ENCODE measurements at places on chromosomes 2 and 18. TPM values are rescaled to one million over a fixed set of nuclear protein-coding genes. Genes with fewer than 3 reads are reported as not detected.

DNA sequence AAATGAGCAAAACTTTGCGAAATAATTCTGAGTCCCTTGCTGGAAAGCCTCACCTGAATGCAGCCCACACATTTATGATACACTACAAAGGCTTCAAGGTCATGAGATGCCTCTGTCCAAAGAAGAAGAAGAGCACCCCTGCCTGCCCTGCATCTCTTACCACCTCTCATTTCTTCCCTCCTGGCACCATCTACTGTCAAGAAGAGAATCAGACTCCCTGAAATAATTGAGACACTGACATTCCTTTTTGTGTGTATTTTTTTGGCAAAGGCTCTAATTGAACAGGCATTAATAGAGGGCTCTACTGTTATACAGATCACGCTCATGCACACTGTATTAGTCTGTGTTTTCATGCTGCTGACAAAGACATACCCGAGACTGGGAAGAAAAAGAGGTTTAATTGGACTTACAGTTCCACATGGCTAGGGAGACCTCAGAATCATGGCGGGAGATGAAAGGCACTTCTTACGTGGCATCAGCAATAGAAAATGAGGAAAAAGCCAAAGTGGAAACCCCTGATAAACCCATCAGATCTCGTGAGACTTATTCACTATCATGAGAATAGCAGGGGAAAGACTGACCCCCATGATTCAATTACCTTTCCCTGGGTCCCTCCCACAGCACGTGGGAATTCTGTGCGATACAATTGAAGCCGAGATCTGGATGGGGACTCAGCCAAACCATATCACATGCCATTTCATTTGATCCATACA is 176.3 kb downstream of the ALPK2 start:
- no peak for DNase-seq

Gene TMEM178A
- total RNA-seq, result 7.1 TPM

- no peak for DNase-seq
These were observed 93.6 kb upstream of the NFATC1 start for GRCh38 chr18:79302120-79302519.

DNA sequence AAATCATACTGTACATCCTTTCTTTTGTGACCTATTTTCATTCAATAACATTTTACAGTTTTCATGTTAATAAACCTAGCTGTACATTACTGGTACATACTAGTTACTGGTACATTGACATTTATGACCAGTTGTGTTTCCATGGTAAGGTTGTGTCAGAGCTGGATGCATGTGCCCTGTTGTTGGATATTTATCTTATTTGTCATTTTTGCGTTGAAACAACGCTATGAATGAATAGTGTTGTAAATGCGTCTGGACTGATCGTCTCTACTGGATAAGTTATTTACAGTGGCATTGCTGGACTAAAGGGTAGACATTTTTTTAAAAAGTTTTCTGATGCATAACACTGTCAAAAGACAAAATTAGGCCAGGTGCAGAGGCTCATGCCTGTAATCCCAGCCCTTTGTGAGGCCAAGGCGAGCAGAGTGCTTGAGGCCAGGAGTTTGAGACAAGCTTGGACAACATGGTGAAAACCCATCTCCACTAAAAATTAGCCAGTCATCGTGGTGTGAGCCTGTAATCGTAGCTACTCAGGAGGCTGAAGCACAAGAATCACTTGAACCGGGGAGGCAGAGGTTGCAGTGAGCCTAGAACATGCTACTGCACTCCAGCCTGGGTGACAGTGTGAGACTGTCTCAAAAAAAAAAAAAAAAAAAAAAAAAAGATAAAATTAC is 40.2 kb downstream of the MCFD2 start:
- DNase-seq, result no peak

Gene TCF23
- not detected for total RNA-seq

Data from H7 (cell line).